ENCODE measurements at places on chromosomes 5 and 9.
A peak's percentile ranks its signal among the peaks of the same experiment; 100 is the strongest.

DNA sequence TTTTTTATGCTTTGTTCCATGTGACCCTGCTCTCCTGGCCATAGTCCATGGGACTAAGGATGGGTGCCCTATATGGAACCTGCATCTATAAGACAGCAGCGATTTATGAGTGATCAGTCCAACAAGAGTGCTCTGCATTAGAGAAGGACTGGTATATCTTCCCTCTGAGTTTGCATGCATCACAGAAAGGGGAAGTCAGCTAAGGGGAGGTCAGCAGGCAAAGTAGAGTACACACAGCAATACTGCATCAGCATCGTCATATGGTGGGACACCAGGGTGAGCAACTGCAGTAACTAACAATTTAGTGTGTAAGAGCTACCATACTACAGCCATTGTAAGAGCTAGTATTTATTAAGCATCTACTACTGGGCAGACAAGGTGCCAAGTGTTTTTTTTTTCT, 311.3 kb downstream of the NDUFS4 start:
- no peaks in the 10 kb centered on the region for H3K27me3 ChIP-seq
- H3K4me3 ChIP-seq = no peak overlapping the region
- no peaks in the 10 kb centered on the region for H3K36me3 ChIP-seq
- H3K4me1 ChIP-seq = no peaks in the 10 kb centered on the region
- H3K27ac ChIP-seq = no peak overlapping the region

DNA sequence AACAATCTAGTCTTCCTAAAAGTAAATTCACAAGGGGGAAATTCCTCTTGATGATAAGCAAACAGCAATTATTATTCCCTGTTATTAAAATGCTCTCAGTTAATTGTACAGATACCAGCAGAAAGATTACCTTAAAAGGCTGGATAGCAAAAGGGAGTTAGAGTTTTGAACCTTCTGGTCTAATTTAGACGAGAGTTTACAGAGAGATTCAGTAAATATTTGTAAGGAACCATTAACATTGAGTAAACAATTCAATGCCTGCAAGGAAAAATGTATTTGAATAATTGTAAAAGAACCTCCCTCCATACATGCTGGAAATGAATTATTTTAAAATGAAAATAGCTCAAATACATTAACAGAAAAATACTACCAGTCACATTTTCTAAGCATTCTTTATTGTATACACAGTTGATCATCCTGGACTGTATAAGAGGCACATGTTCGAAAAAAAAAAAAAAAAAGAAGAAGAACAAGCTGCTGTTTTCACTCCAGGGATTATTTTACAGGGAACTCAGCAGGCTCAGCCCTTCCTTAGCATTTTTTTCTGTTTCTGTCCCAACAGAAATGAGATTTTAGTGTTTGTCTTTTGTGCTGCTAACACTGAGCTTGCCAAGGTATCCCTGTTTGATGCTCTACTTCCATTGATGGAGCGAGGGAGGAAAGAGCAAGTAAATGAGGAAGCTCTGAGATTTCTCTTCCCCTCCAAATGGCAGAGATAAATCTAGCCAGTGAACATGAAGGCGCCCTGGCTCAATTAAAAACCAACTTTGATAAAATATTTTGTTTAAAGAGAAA, 141.1 kb downstream of the ENC1 start:
- no peaks in the 10 kb centered on the region for H3K4me1 ChIP-seq
- no peak overlapping the region for H3K27ac ChIP-seq
- no peaks in the 10 kb centered on the region for H3K36me3 ChIP-seq
- no peak for DNase-seq

DNA sequence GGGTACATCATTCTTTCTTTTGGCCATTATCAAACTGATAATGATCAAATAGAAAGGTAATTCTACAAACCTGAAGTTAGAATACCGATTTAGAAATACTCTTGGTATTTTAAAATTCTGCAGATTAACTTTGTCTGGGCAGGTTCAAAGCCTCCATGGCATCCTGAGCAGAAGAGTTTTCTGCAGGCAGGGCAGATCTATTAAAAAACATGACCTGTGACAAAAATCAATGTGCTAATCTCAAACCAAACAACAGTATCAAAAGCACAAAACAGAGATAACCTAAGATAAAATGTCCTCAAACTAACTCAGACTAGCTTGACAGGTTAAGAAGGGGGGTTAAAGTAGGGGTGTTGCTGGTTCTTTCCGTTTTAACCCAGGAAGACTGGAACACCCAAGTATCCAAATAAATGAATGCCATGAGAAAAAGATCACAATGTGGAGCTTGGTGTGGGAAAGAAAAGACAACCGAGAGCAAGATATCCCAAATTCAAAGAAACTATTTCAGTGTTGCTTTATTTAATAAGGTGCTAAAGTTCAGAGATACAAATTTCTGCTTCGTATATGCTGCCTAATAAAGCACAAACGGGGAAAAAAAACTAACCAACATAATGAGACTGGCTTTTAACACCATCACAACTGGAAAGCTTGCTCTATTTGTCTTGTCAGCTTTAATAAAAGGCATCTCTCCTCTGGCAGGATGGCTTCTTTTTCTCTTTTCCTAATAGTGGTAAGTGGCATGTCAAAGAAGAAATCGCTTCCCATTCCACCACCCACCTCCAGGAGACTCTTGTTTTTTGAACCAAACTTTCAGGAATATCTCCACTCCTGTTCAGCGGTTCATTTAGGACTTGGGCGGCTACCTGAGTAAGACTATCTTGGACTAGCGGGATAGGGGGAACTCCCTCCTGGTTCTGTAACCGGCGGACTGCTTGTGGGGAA, 2.3 kb downstream of the EFNA5 start:
- peak overlapping the region; percentile 87 for H3K27ac ChIP-seq
- no peaks in the 10 kb centered on the region for H3K36me3 ChIP-seq
- no peaks in the 10 kb centered on the region for H3K27me3 ChIP-seq
- peaks cover 17% of the 10 kb centered on the region for H3K4me1 ChIP-seq

DNA sequence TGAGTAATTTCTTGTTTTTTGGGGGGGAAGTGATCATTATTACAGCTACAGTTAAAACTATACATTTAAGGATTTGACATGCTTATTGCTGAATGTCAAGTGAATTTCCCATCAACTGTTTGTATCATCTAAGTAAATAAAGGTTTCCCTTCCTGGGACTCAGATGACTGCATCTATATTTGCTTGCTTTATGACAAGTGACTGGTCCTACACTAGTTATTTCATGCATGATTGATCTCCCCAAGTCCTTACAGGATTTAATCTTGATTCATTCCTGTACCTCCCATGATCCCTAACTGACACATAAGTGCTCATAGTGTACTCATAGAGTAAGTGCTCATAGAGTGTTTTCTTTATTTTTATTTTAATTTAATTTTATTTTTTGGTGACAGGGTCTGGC, 2.8 kb downstream of the TXNDC8 start:
- H3K4me3 ChIP-seq = no peak overlapping the region
- H3K27me3 ChIP-seq = no peaks in the 10 kb centered on the region
- no peaks in the 10 kb centered on the region for H3K36me3 ChIP-seq
- H3K27ac ChIP-seq = no peak overlapping the region
- peaks cover 10% of the 10 kb centered on the region for H3K4me1 ChIP-seq

DNA sequence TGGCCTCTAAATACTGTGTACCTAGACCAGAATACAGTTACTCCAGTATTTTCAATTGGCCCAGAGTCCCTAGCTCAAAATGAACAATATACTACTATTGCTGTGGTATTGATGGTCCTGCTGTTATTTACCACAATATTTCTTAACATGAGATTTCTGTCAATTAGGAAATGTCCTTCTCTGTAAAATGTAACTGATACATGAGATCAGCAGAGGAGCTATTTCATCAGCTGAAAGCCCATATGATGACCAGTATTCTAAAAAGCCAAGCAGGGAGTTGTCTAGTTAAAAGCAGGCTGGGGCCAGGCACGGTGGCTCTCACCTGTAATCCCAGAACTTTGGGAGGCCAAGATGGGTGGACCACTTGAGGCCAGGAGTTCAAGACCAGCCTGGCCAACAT, 187.7 kb upstream of the PTGER4 start:
- no peak overlapping the region for H3K4me3 ChIP-seq
- H3K4me1 ChIP-seq = no peaks in the 10 kb centered on the region
- H3K36me3 ChIP-seq = no peaks in the 10 kb centered on the region
- H3K27me3 ChIP-seq = no peaks in the 10 kb centered on the region

DNA sequence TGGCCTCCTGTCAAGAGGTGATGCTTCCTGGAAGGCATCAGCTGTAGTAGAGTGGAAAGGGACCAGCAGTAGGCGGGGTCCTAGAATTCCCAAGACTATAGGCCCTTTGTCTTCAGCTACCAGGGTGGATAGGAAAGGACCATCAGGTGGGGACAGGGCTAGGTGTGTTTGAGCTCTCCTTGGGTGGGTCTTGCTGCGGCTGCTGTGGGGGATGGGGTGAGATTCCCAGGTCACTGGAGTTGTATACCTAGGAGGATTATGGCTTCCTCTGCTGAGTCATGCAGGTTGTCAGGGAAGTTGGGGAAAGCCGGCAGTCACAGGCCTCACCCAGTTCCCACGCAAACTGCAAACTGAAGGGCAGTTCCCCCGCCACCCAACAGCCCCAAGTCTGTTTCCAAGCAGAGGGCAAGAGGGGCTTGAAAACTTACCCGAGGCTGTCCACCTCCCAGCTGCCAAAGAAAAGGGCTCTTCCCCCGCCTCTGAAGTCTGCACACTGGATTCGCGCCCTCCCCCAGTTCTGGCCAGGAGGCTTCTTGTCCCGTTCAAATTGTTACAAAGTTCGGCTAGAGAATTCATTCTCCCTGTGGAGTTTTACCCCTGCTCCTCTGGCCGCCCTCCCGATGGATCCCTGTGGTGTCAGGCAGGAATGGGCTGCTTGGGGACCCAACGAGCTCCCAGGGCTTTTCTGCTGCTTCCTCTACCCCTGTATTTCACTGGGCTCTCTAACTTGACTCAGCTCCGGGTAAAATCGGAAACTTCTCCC, 23.0 kb upstream of the ECM2 start:
- H3K4me3 ChIP-seq = no peak overlapping the region
- no peak for DNase-seq
- no peaks in the 10 kb centered on the region for H3K27me3 ChIP-seq
- no peaks in the 10 kb centered on the region for H3K36me3 ChIP-seq
- peaks cover 12% of the 10 kb centered on the region for H3K4me1 ChIP-seq
- H3K27ac ChIP-seq = no peak overlapping the region

GRCh38 chr5:124652514-124652819, 94.0 kb downstream of the ZNF608 start:
- H3K27me3 ChIP-seq = no peaks in the 10 kb centered on the region
- no peak for DNase-seq

DNA sequence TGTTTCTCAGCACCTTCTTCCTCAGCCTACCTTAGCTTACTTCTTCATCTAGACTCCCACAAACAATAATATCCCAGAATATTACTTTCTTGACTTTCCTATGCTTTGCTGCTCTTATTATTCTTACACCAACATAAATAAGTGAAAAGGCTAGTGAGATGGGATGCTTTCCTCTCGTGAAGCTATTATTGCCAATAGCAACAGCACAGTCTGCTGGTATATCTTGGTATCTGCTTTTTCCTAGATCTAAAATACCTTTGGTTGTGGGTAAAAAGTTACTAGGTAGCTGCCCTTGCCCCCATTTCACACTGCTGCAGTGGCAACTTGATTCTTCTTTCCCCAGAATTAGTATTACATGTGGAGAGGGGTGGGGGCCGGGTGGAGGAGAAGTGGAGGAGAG, 26.1 kb upstream of the GLIPR2 start:
- no peak overlapping the region for H3K4me3 ChIP-seq
- H3K4me1 ChIP-seq = no peaks in the 10 kb centered on the region
- H3K27me3 ChIP-seq = no peaks in the 10 kb centered on the region
- no peak for DNase-seq
- peaks cover 8% of the 10 kb centered on the region for H3K36me3 ChIP-seq

Measured in thoracic aorta (tissue), 2 donors.